ENCODE measurements at places on chromosomes 2 and 18.
A peak's percentile ranks its signal among the peaks of the same experiment; 100 is the strongest.

GRCh38 chr2:174815526-174815925 lies 51.3 kb upstream of the CHRNA1 start:
- DNase-seq: no peak

DNA sequence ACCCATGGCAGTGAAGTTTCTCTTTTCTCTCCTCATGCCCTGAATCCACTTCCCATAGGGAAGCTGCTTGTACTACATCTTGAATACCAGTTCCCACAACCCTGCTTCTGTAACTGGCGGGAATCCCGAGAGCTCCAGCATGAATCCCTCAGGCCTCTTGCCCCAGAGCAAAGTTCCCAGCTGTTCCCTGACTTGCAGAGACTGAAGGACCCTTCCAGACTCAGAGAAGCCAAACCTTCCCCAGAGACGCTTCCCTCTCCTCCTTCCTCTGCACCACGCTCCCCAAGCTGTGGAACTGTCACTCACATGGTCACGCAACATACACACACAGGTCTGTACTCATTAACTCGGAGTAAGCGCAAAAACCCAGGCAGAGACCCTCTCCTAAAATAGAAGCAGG lies 26.4 kb downstream of the TRAPPC12 start:
- DNase-seq: no peak

DNA sequence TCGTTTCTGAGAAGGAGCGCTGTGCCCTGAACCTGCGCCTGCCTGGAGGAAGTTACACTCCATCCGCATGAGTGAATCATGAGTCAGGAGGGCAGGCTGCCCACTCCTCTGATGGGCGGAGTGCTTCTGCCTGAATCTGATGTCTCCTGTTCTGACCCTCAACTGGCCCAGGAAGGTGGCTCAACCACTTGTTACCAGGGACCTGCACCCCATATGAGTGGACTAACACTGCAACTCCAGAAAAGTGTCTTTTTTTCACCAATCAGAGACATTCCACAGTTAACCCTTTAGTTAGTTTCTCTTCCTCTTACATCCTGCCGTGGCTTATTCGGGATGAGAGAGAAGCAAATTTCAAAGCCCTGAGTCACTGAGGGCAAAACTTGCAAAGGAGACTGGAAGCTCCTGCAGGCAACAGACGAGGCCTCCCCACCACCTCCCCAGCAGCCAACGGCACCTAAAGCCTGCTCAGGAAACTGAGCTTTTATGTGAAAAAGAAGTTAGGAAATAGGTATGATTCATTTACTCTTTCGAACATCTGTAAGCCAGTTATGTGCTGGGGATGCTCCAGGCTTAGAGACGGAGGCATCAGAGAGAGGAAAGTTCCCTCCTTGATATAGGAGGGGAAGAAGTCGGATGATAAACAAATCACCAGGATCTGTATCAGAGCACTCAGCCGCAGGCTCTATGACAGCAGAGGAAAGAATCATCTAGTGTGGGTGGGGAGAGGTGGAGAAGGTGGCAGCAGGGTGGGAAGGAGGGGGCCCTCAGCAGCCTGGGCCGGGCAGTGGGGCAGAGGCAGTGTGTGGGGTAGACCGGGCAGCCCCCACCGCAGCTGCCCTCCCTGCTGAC lies 30.9 kb downstream of the MBP start:
- no peak for DNase-seq

DNA sequence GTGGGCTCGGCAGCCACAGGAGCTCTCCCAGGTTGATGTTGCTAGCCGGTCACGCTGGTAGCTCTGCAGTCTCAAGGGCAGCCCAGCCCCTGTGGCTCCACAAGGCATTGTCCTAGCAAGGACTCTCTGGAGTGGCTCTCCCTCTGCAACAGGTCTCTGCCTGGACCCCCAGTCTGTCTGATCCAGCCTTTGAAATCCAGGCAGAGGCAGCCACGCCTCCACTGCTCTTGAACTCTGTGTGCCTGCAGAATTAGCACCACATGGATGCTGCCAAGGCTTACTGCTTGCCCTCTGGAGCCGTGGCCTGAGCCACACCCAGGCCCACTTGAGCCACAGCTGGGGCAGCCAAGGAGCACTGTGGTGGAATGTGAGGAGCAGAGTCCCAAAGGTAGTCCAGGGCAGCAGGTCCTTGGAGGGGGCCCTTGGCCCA lies 43.0 kb upstream of the FAHD2A start:
- DNase-seq: no peak

GRCh38 chr18:55849391-55849790 lies 261.4 kb upstream of the TCF4 start:
- DNase-seq: no peak

DNA sequence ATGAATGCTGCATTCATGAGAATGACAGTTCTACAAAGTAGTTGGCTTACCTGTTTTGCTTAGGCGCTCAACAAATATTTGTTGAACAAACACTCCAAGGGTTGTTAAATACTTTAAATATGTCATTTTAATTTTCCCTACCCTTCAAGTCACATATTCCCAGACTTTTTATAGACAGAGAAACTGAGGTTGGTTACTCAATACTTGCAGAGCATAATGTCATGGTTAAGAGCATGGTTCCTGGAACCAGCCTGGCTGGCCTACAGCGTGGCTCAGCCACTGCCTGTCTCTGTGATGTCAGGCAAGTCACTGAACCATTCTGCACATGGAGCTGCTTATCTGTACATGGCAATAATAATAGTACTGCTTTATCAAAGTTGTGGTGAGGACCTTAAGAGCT lies 120.0 kb upstream of the STK17B start:
- DNase-seq: no peak

DNA sequence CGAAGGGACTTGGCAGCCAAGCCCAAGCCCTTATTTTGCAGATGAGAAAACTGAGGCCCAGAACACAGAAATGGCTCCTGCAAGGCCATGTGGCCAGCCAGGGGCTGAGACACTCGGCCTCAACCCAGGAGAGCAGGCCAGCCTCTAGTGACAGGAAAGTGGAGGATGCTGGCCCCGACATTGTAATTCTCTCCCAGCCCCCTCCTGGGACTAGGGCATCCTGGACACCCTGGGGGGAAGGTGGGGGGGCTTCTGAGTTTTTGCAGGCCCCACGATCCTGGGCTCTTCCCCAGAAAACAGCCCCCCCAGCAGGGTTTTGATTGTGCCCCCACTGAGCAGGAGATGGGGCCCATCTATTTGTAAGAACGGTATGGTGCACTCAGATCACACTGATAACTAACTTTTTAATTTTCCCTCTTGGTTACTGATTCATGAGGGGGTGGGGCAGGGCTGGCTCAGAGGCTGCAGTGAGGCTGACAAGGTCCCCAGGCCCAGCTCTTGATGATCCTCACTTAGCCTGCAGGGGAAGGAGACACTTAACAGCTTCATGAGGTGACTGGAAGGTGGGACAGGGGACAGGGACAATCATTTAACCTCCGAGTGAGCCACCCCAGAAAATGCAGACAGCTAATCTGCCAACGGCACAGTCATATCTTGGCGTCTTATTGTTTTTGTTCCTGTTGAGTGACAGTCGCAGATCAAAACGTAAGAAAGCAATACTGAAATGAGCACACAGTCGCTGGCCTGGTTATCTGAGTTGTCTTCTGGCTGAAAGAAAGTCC lies 18.9 kb downstream of the SMAD7 start:
- no peak for DNase-seq

DNA sequence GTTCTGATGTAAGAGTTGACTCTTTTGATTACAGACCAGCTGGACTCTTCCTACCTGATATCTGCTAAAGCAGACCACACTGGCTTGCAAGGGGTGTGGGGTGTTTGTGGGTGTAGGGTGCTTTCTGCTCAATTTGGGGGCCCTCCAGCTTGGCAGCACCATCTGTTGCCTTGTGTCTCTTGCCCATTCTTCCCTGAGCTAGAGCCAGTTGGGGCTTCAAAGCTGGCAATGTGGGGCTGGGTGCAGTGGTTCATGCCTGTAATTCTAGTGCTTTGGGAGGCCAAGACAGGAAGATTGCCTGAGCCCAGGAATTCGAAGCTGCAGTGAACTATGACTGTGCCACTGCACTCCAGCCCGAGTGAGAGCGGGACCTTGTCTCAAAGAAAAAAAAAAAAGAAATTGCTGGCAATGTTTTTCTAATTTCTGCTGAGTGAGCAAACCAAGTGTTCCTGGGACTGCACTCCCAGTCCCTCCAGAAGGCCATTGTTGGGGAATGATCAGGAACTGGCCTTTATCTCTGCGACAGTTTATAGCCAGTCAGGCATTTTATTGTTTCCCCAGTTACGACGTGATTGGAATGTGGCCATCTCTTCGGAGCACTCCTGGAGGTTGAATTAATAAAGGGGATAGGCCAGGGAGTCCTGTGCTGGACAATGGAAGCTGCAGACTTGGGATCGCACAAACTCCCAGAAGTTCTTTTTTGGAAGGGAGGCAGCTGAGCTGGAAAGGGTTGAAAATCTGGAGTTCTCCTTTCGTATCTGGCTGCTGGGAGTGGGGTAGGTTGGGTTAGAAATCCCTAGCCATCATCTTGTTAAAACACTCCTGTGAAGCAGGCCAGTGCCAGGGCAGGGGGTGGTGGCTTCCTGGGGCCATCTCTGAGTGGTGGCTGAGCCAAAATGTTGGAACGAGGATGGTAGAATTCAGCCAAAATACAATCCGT lies 57.2 kb downstream of the LIPG start:
- no peak for DNase-seq

- DNase-seq: no peak
These were observed 17.6 kb downstream of the EMX1 start for GRCh38 chr2:72934683-72935610.

GRCh38 chr2:235636546-235636945 lies 142.7 kb downstream of the AGAP1 start:
- no peak for DNase-seq

- peak; percentile 48 for DNase-seq
These were observed 679 bp downstream of the PTMA start for GRCh38 chr2:231708773-231709635.
